A549 treated with dexamethasone at 1 μM for 4 hours (cell line): ENCODE measurements at places on chromosomes 2 and 18. TPM values are rescaled to one million over a fixed set of nuclear protein-coding genes. Genes with fewer than 3 reads are reported as not detected.

Gene RFTN2
- 0.01 to 0.08 TPM in 2 of 5 replicates, not detected in the others for total RNA-seq

Gene NYAP2
- 0.02 to 0.04 TPM (median 0.03 TPM) in 4 of 5 replicates, not detected in the other for total RNA-seq

Gene PLB1
- 1.1 to 3.1 TPM (median 2.6 TPM) in 5 replicates for total RNA-seq

Gene VAMP8
- 13.9 to 21.4 TPM (median 15.6 TPM) in 5 replicates for total RNA-seq

Gene IL18RAP
- total RNA-seq = 0.06 to 0.14 TPM (median 0.12 TPM) in 3 of 5 replicates, not detected in the others

Gene ATP6V1B1
- 1.2 to 2.4 TPM (median 1.8 TPM) in 5 replicates for total RNA-seq

Gene ANKRD29
- total RNA-seq = 11.8 to 20.6 TPM (median 17.8 TPM) in 5 replicates

Gene SCYGR4
- not detected in 5 replicates for total RNA-seq

Gene DTNA
- 0.05 to 0.35 TPM (median 0.16 TPM) in 4 of 5 replicates, not detected in the other for total RNA-seq

Gene ADGRF3
- total RNA-seq = 0.08 to 0.17 TPM (median 0.11 TPM) in 5 replicates

Gene NAT8
- total RNA-seq = not detected in 5 replicates

Gene TMEM169
- 0.33 to 0.58 TPM (median 0.43 TPM) in 5 replicates for total RNA-seq

Gene SLC9A2
- 2.4 to 3.8 TPM (median 3.6 TPM) in 5 replicates for total RNA-seq

Gene GKN2
- total RNA-seq = 1.5 to 2.9 TPM (median 2.0 TPM) in 5 replicates

Gene PLGLB2
- total RNA-seq = 0.11 to 0.37 TPM (median 0.18 TPM) in 3 of 5 replicates, not detected in the others

Gene PSMA8
- total RNA-seq = not detected in 5 replicates

Gene TEKT4
- not detected in 5 replicates for total RNA-seq

Gene CYRIA
- total RNA-seq = 0.31 to 0.58 TPM (median 0.46 TPM) in 5 replicates

Gene ERBB4
- not detected in 5 replicates for total RNA-seq

Gene BIRC6
- 26.6 to 36.3 TPM (median 31.3 TPM) in 5 replicates for total RNA-seq

Gene IL1R1
- 37.3 to 57.0 TPM (median 46.4 TPM) in 5 replicates for total RNA-seq

Gene SPC25
- total RNA-seq = 16.6 to 19.7 TPM (median 18.6 TPM) in 5 replicates

Gene PPIL3
- total RNA-seq = 21.2 to 25.8 TPM (median 24.3 TPM) in 5 replicates

Gene HTRA2
- 31.4 to 39.0 TPM (median 38.8 TPM) in 5 replicates for total RNA-seq

Gene SGPP2
- 0.46 to 0.84 TPM (median 0.51 TPM) in 5 replicates for total RNA-seq

Gene VWA3B
- total RNA-seq = 0.12 to 0.24 TPM (median 0.19 TPM) in 3 of 5 replicates, not detected in the others

Gene SERPINB12
- not detected in 5 replicates for total RNA-seq

Gene ANKRD30B
- total RNA-seq = not detected in 5 replicates

Gene AGXT
- total RNA-seq = not detected in 5 replicates

Gene BMP10
- total RNA-seq = not detected in 5 replicates

Gene GALNT14
- total RNA-seq = 43.5 to 47.4 TPM (median 44.3 TPM) in 5 replicates

Gene C2orf78
- not detected in 5 replicates for total RNA-seq

Gene REG1B
- not detected in 5 replicates for total RNA-seq

Gene DPYSL5
- total RNA-seq = 3.6 to 6.4 TPM (median 5.2 TPM) in 5 replicates

Gene ACVR1
- 19.6 to 22.5 TPM (median 20.3 TPM) in 5 replicates for total RNA-seq

Gene CPO
- total RNA-seq = 0.11 to 0.16 TPM in 2 of 5 replicates, not detected in the others

Gene CPSF3
- total RNA-seq = 56.0 to 60.8 TPM (median 58.1 TPM) in 5 replicates

Gene LYG2
- not detected in 5 replicates for total RNA-seq

Gene PROM2
- 0.02 TPM in 2 of 5 replicates, not detected in the others for total RNA-seq
